Cardiac muscle cell (in vitro differentiated cells and primary cell): ENCODE measurements at places on chromosomes 13 and 19.

DNA sequence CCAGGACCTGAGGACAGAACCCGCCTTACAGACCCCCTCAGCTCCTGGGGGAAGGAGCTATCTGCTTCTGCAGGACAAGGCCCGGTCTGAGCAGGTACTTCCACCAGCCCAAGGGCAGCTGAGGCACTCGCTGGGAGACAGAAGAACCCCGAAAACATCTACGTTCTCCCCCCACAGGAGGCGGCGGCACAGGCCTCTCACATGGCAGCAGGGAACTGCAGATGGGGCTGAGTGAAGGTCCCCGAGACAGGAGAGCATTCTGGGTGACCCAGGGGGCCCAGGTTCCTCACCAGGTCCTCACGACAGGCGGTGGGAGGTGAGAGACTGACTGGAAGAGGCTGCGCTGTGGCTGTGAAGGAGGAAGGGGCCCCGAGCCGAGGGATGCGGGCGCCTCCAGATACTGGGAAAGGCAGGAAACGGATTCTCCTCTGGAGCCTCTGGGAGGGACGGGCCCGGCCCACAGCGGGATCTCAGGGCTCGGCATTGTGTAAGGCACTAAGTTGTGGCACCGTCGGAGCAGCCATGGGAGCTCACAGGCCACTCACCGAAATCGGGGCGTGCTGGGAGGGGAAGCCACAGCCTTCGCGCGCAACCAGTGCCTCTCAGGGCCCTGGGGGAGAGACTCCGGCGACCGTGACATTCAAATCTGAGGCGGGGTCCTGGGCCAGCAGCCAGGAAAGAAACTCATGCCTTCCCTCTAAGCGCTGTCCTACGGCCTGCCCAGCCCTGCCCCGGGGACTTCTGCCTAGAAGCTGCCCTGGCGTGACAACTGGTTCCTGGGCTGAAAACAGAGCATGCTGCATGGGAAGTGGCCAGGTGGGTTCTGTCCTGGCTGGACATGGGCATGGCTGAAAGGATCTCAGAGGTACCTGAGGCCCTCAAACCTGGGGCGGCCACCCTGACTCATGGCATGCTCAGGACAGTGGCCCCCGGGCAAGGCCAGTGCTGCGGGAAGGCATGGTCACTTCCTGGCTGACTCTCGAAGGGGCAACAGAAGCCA lies 14.0 kb downstream of the RPL36 start:
- DNase-seq: no peak

DNA sequence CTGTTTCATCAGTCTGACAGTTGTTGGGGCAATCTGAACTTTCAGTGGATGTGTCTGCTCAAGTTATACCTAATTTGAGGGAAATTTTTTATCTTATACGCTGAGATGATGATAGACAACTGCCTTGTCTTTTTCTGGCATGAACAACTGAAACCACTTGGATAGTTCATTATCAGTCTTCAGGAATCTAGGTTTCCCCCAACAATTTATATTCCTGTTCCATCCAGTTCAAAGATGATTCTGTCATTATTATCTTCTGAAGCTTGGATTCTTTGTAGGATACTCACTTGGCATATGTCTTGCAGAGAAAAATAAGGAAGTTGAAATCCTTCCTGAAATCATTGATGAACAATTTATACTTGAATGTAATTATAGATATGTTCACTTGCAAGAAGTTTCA lies 193.7 kb downstream of the LMO7 start:
- DNase-seq: no peak

DNA sequence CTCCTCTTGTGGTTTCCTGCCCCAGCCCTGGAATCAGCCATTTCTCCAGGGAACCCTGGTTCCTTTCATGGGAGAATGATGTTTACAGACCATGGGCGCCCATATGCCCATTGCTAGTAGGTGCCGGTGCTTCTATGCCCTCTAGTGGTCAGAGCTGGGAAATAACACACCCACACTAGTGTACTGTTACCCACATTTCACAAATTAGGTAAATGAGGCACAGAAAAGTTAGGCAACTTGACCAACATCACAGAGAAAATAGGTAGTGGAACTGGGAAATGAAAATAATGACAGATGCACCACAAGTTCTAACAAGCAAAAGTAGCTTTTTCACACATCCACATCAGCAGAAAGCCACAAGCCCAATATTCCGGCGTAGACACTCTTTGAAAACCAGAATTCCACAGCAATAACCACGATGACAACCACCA lies 1.3 kb upstream of the CEACAM3 start:
- DNase-seq: peak; percentile 3

GRCh38 chr13:51245583-51245982 lies 23.4 kb downstream of the FAM124A start:
- DNase-seq: no peak

- no peak for DNase-seq
These were observed 49.9 kb downstream of the SMAD9 start for GRCh38 chr13:36870050-36870692.

GRCh38 chr19:31952693-31953092 lies 392.7 kb upstream of the ZNF507 start:
- no peak for DNase-seq

GRCh38 chr19:41156207-41156606 lies 36.8 kb upstream of the CYP2S1 start:
- no peak for DNase-seq

GRCh38 chr19:28397306-28397705 lies 815.6 kb downstream of the UQCRFS1 start:
- no peak for DNase-seq

GRCh38 chr19:48428670-48429069 lies 17.1 kb upstream of the GRWD1 start:
- no peak for DNase-seq

- DNase-seq: peak; percentile 27
These were observed 857 bp downstream of the IER2 start for GRCh38 chr19:13150931-13151604.
